ENCODE measurements at places on chromosomes 5 and 9.

DNA sequence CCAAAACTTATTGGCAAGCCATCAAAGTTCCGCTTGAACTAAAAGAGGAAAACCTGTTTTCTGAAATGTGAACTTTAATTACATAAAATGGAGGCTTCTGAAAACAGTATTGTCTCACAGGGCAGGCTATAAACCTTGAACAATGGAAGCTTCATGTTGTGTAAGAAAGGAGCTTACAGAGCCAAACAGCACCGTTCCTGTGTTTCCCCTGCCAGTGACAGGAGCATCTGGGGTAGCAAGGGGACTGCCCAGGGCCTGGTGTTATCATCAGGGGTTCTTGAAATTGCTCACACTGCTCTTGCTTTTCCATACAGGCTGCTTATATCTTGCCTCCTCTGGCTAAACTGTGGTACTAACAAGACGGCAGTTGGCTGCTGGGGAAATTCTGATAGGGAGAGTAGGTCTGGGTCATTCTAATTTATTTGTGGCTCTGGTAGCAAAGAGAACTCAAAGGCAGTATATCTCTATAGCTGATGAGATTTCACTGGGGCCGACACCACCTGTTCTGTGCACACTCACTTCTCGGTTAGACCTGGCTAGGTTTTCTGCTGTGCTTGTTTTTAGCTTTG lies 40.4 kb downstream of the BASP1 start:
- no peak for DNase-seq

- no peak for DNase-seq
These were observed 212.0 kb downstream of the RAB3C start for GRCh38 chr5:58794875-58795274.

- DNase-seq, result no peak
These were observed 1050.4 kb downstream of the MAT2B start for GRCh38 chr5:164555809-164556208.

DNA sequence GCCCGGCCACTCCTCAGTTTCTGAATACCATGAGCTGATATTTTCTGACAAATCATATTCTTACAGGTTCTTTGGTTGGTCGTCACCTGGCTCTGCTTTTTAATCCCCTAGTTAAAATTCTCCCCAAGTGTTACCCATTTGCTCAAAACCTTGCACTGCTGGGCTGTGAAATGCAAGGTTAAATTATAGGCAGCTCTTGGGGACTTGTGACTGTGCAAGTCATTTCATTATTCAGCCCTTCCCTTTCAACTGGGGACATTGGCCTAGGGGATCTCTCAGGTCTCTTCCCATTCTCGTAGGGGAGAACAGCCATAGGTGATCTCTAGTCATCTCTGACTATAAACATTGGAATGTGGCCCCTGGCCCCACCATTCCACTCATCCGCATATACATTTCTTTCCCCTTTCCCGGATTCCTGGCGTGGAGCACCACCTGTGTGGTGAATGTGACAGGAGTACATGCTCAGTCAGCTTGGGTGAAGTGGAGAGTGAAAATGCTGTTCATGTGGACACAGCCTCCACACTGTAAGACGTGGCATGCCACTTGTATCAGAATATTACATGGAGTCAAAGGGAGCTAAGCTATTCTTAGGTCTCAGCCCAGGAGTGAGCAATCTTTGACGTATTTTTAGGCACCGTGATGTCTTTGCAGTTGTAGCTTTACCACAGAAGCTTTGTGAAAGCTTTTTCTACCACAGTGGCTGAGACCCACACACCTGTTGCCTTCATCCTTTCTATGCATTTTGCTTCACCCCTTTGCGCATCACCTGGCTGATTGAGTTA lies 386.7 kb downstream of the KDM4C start:
- DNase-seq, result no peak

GRCh38 chr5:124866355-124867136 lies 120.1 kb upstream of the ZNF608 start:
- DNase-seq, result no peak

- DNase-seq, result no peak
These were observed 164.9 kb downstream of the AP3B1 start for GRCh38 chr5:78129597-78129996.

DNA sequence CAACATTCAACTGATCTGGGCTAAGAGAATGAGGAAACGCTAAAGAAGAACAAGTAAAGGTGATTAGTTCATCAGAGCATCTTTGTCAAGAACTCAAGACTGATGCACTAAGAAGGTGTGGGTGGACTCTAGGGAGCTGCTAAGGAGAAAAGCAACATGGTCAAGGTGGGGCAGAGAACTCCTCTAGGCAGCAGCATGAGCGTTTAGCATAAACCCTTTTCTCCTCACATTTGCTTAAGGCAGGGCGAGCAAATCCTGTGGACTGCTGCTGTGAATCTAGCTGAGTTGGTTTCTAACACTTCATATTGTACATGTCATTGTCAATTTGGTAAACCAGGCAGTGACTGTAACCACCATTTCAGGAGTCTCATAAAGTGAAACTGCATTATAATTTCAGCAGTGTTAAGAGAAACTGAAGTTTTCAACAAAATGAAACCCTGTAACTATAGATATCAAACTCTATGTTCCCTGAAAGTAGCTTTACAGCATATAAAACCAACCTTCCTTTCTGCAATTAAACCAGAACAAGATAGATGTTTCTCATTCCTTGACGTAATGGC lies 45.9 kb upstream of the MAN2A1 start:
- no peak for DNase-seq

GRCh38 chr5:137357436-137357835 lies 141.7 kb downstream of the SPOCK1 start:
- no peak for DNase-seq

GRCh38 chr5:139745132-139745799 lies 50.3 kb upstream of the PSD2 start:
- peak; percentile 32 for DNase-seq

- no peak for DNase-seq
These were observed 185.6 kb downstream of the DCP2 start for GRCh38 chr5:113162208-113162607.

- DNase-seq, result no peak
These were observed 13.3 kb upstream of the RUSC2 start for GRCh38 chr9:35476596-35476995.

DNA sequence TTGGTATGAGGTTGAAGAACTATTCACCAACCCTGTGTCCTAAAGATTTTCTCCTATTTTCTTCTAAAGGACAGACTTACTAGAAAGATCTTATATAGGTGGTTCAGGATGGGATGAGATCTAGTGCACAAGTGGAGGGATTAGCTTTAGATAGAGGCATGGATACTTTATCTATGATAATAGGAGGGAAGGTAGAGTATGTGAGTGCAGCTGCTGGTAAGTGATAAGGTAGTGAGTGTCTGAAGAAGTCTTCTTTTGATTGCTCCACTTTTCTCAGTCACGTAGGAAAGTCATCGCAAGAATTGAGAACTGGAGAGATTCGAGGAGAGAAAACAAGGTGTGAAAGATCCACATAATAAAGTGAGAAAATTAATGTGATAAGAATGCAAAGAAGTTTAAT lies 6.0 kb upstream of the NDUFS4 start:
- DNase-seq, result no peak

DNA sequence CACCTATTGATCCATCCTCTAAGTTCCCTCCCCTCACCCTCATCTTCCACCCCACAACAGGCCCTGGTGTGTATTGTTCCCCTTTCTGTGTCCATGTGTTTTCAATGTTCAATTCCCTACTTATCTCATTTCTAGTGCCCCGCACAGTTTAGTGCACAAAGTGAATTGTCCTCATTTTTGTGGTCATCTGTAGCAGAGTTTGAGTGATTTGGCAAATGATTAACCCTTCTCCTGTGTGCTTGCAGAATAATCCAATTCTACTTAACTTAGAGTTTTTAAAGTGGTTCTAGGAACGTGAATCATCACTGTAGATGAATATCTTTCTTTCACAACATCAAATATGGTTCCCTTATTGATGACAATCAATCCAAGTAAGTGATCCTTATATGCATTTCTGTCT lies 6.3 kb upstream of the HAPLN1 start:
- no peak for DNase-seq

DNA sequence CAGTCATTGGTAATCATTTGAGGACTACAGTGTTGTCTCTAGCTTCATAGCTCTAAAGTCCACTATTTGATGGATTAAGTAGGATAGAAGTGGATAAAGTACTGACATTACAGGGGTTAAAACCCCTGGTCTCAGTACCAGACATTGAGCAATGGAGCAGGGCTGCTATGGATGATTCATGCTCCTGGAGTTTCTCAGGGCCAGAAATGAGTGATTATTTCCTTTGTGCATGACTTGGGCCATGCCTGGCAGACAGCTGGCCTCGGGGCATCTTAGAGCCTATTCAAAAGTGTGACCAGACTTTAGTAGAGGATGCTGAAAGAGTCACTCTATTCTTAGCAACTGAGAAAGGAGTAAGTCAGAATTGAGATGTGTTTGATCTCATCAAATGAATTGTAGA lies 350.7 kb upstream of the TLE4 start:
- peak; percentile 91 for DNase-seq

GRCh38 chr9:128552744-128553440 lies 505 bp downstream of the SPTAN1 start:
- DNase-seq, result peak; percentile 32

- DNase-seq, result no peak
These were observed 984.5 kb upstream of the CDH18 start for GRCh38 chr5:20972419-20972925.

GRCh38 chr5:154241021-154241420 lies 50.5 kb downstream of the GALNT10 start:
- no peak for DNase-seq

GRCh38 chr9:83535736-83536135 lies 2.5 kb downstream of the FRMD3 start:
- DNase-seq, result no peak

- DNase-seq, result no peak
These were observed 26.2 kb upstream of the GLRX start for GRCh38 chr5:95848701-95849100.

GRCh38 chr9:14868772-14869583 lies 41.2 kb downstream of the FREM1 start:
- no peak for DNase-seq

- DNase-seq, result no peak
These were observed 21.1 kb upstream of the MEIKIN start for GRCh38 chr5:131966551-131966950.

DNA sequence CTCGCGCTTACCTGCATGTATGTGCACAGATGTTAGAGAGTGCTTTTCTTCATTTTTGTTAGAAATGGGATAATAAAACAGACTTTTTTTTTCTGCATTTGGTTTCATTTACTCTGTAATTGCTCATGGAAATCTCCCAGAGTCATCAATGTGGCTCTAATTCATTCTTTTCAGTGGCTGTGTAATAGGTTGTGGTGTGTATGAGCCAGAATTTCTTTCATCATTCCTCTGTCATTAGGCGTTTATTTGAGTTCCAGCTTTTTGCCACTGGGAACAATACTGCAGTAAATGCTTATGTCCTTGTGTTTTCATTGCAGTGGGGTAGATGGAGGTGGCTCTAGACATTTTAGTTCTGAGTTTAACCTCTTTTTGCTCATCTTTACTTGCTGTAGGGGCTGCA lies 118.9 kb downstream of the NXNL2 start:
- peak; percentile 69 for DNase-seq

GRCh38 chr9:110278080-110278707 lies 21.9 kb upstream of the TXN start:
- DNase-seq, result no peak

DNA sequence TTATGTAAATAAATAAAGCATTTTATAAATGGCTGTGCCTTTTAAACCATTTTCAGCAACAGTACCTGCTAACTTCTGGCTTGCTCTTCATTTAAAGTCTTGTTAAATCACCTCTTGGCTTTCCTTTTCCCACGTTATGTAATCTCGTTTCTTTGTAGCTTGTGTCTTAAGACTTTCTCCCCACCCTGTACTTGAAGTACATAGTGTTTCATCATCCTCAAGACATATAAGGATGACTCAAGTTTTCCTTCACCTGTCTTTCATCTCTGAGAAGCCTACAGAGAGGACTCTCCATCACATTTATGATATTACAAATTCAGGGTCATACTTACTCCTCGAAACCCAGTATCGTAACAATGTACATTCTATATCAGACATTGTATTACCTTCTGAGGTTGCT lies 33.9 kb downstream of the PRELID2 start:
- no peak for DNase-seq

- DNase-seq, result no peak
These were observed 238.3 kb downstream of the EBF1 start for GRCh38 chr5:158861366-158861765.

DNA sequence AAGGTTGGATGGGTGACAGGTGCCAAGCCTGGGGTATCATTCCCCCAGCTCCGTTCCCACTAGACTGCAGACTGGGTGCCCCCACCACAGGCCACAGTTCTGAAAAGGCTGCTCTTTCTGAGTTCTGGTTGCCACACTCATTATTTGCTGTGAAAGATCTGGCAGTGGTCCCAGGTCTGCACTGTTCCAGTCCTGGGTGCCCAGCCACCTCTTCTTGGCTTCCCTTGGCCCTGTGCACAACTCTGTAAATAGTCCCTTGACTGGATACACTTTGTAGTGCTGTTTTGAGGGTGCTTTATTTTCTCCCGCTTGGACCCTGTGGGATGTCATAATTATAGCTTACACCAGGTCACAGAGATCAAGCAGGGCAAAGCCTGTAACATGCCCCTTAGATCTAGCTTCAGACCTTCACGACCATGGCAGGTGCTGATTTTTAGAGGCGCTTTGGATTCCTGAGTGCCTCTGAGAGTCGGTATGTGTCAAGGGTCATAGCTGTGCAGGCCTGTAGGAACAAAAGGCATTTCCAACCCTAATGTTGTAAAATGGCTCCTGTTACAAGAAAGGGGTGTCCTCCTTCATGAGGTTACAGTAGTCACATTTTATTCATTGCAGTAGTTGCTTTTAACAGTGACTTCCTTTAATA lies 344.9 kb downstream of the ICE1 start:
- DNase-seq, result no peak

DNA sequence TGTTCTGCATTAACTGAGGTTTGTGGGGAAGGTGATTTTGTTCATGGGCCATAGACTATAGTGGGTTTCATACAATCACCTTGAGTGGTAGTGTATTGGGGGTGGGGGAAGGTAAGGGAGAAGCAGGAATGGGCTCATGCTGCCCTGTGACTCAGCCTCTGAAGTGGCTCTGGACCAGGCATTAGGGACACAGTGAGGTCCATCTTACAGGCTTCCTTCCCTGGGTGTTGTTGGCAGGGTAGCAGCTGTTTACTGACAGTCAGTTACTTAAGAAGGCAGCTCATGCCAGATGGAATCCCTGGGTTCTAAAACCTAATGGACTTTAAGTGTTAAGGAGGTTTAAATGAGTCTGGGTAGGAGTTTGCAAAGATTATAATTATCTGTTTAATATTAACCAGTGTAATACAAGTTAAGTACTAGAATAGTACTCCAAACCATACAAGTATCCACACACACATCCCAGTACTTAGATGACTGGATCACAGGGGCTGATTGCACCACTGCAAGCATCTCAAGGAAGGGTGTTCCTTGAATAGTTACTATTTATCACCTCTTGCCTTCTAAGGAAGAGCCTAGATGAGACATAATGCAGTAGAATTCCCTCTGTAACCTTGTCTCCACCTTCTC lies 59.3 kb downstream of the CAST start:
- DNase-seq, result peak; percentile 64

- no peak for DNase-seq
These were observed 21.3 kb downstream of the SLC25A25 start for GRCh38 chr9:128089299-128089698.

Measured in fibroblast of villous mesenchyme (primary cell).